Activated naive CD4-positive, alpha-beta T cell treated with anti-CD3 and anti-CD28 coated beads, Interleukin-2, amount 50 U/mL, for 72 hours (primary cell): ENCODE measurements at places on chromosomes 11 and 22. TPM values are rescaled to one million over a fixed set of nuclear protein-coding genes. Genes with fewer than 3 reads are reported as not detected.

DNA sequence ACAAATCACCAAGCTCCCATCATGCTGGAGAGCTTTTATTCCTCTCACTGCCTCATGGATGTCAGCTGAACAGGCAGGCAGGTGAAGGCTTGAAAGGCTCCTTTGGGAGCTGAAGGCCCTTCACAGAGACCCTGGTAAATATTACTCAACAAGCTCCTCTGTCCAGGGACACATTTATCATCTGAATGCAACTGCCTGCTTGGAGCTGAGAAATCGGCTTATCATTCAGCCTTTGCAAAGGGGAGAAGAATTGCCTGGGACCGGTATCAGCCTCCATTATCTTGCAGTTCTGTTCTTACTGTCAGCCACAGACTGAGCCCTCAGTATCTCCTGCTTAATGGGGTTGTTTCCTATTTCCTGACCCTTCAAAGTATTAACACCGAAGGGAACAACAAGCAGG, 113.8 kb upstream of the PITPNB start:
- no peak for DNase-seq

- no peak for DNase-seq
Measured at GRCh38 chr11:15150507-15150906, 35.8 kb downstream of the INSC start.

- no peak for DNase-seq
Measured at GRCh38 chr11:122393209-122393860, 262.2 kb upstream of the UBASH3B start.

- no peak for DNase-seq
Measured at GRCh38 chr11:73344191-73344607, 32.0 kb upstream of the RELT start.

DNA sequence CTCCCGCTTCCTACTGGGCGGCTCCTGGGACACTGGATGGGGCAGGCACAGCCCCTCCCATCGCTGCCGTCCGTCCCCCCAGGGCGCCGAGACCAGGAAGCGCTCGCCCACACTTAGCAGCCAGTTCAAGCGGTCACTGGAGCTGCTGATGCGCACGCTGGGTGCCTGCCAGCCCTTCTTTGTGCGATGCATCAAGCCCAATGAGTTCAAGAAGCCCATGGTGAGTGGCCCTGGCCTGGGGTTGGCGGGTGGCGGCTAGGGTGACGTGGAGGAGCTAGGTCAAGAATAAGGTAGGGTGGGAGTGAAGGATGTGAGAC, 44.6 kb downstream of the MYO7A start:
- DNase-seq = no peak

- no peak for DNase-seq
Measured at GRCh38 chr22:42344361-42344905, 74.0 kb upstream of the TCF20 start.

- DNase-seq = no peak
Measured at GRCh38 chr11:61718621-61719302, 33.7 kb upstream of the MYRF start.

- no peak for DNase-seq
Measured at GRCh38 chr11:27991736-27992135, 116.2 kb downstream of the KIF18A start.

DNA sequence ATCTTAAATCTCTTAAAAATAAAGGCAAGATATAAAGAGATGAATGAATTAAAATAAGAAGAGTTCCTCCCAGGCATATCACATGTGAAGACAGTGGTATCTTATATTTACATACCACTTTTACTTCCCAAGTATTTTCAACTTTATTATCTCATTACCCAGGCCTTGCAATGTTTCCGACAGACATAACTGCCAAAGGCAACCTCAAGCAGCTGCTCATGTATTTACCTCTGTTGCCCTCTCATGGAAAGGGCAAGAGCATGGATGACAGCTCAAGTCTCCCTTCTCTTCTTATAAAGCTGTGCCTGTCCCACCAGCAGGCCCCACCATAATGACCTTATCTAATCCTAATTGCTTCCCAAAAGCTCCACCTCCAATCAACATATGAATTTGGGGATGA, 894.2 kb downstream of the NTM start:
- no peak for DNase-seq

DNA sequence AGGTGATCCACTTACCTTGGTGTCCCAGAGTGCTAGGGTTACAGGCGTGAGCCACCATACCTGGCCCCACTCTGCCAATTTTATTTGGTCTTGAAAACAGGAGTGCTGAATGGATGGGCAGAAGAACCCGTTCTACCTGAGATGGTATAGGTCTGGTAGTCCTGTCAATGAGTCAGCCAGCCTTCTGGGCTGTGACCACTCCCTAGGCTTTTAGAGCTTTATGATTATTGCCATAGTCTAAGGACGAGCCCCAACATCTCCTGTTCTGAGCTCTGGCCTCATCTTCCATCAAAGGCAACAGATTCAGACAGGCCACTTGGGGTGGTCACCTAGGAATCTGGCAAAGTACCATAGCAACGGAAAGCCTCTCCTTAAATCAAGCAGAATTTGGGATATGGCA, 11.5 kb downstream of the ZDHHC5 start:
- no peak for DNase-seq

- no peak for DNase-seq
Measured at GRCh38 chr11:12119502-12119901, 9.1 kb downstream of the MICAL2 start.

- DNase-seq = no peak
Measured at GRCh38 chr11:30617762-30618161, 31.6 kb upstream of the MPPED2 start.

DNA sequence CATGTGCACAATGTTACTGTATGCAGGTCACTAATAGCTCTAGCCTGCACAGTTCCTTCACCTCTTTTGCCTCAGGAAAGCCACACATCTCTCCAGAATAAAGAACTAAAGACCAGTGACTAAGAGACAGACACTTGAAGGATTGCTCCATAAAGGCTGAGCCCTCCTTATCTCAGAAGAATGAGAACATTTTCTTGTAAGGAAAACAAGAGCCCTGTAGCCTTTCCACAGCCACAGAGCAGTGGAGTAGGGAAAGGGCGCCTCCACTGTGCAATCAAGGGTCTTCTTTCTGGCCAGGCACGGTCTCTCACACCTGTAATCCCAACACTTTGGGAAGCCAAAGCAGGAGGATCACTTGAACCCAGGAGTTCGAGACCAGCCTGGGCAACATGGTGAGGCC, 202.6 kb upstream of the TMEM45B start:
- DNase-seq = no peak

GRCh38 chr22:23404689-23405365, 175.3 kb downstream of the IGLL1 start:
- no peak for DNase-seq

- DNase-seq = no peak
Measured at GRCh38 chr11:115126515-115127208, 377.6 kb downstream of the CADM1 start.

DNA sequence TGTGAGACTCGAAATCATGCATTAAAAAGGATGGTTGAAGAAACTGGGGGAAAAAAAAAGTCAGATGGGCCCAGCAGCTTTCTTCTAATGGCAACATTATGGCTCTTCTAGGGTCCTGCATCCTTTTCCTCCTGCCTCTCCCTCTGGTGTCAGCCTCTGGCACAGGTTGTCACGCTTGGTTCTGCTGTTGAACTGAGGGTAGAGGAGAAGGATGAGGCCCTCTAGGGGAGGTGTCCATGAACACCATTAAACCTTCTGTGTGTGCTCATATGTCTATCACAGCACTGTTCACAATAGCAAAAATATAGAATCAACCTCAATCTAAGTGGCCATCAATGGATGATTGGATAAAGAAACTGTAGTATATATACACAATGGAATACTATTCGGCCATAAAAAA, 36.0 kb downstream of the BUD13 start:
- no peak for DNase-seq

- no peak for DNase-seq
Measured at GRCh38 chr11:33116535-33116934, 44.7 kb downstream of the CSTF3 start.

DNA sequence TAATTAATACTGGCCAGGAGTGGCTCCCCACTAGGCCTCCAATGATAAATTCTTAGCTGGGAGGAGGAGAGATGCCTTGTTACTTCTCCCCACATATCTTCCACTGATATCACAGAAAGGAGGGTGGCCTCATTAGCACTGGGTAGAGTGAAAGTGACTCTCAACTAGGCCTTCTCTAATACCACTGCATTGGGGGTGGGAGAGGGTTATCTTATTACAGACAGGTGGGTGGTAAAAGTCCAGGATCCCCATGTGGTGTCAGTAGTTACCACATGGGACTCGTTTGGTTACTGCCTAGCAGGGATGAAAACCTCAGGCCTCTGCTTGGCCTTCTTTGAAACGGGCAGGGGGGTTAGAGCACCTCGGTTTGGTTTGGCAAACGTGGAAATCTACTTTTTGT, 167.3 kb downstream of the UVRAG start:
- no peak for DNase-seq

DNA sequence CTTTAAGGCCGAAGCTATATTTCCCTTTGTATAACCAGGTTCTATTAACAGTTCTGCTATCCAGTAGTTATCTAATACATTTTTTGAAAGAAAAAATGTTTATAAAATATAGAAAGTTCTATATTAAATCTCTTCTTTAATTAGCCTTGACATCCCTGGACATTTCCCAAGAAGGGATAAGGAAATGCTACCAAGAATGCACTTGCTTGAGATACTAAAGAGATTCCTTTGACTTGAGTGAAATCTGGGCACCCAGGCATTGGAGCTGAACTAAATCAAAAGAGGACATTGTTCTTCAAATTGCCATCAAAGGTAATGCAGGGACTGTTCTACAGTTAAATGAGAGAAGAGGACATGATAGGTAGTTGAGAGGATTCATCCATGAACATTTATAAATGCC, 535.9 kb upstream of the FAT3 start:
- DNase-seq = no peak

DNA sequence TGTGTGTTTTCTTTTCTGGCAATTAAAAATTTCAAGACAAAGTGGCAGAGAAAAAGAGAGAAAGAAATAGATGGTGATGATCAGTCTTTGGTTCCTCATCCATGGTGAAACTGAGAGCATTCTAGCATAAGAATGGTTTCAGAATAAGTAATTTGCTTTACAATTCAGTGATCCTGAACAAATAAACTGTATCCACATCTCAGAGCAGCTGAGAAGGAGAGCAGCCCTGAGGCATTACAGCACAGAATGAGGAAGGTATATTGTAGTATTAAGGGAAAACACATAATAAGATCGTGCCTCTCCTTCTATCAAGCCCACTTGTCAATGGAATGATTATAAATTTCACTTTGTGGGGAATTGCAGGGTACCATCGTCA, 17.4 kb downstream of the LUZP2 start:
- no peak for DNase-seq

DNA sequence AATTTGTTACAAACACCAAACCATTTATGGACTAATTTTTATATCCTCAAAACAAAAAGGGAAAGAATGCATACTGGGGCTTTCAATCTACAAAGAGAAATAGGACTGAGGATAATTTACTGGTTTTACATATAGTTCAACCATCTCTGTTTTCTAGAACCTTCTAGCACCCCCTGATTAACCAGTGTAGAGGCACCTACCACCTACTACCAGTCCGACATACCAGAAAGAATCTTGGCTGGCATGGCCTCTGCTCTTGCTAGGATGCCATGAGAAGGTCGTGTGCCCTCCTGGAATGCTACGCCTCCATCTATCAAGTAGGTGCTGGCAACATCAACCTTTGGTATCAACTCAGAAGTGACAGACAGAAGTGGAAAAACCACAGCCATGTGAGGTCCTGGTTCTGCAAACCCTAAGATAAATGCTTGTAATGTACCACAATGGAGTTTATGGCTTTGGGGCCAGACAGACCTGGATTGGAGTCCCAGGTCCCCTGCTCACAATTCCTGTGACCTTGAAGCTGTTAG, 28.2 kb downstream of the MYH9 start:
- DNase-seq = no peak

SMIM35 gene
- not detected for total RNA-seq

MAP6 gene
- 0.06 TPM for total RNA-seq

LRP5 gene
- total RNA-seq = 8.7 TPM

KCNK7 gene
- total RNA-seq = 0.74 TPM

APOBEC3C gene
- total RNA-seq = 71.0 TPM

OR51E2 gene
- not detected for total RNA-seq

SNRPD3 gene
- 138 TPM for total RNA-seq

TSSK2 gene
- not detected for total RNA-seq

KCNQ1 gene
- total RNA-seq = 19.3 TPM

BAIAP2L2 gene
- total RNA-seq = 1.1 TPM
